ENCODE measurements at places on chromosomes 1 and 21.

GRCh38 chr1:185207170-185207569, 50.2 kb downstream of the SWT1 start:
- no peak for DNase-seq

- no peak for DNase-seq
Observed at GRCh38 chr1:204775546-204775945, 90.0 kb upstream of the LRRN2 start.

GRCh38 chr1:237748171-237748960, 142.4 kb downstream of the ZP4 start:
- DNase-seq: no peak

DNA sequence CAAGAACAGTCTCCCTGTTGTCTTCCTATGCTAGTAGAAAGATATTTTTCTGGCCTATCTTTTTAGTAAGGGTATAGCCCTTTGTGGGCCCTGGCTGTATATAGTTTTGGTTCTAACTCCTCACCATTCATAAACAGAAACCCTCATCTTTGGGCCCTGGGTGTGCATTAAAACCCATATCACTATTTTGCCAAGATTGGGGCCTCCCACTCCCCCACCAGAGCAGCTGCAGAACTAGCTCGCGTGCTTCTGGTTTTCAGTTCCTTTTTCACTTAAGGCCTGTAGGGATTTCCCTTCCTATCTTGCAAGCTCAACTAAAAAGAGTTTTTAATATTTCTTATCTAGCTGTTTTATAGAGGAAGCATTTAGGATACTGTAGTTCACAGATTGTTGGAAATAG, 106.4 kb downstream of the RGL1 start:
- no peak for DNase-seq

- no peak for DNase-seq
Observed at GRCh38 chr1:162719678-162720077, 70.8 kb upstream of the HSD17B7 start.

GRCh38 chr21:46191686-46192575, 7.7 kb upstream of the SPATC1L start:
- no peak for DNase-seq

GRCh38 chr21:18772404-18772803, 368.8 kb upstream of the TMPRSS15 start:
- no peak for DNase-seq

DNA sequence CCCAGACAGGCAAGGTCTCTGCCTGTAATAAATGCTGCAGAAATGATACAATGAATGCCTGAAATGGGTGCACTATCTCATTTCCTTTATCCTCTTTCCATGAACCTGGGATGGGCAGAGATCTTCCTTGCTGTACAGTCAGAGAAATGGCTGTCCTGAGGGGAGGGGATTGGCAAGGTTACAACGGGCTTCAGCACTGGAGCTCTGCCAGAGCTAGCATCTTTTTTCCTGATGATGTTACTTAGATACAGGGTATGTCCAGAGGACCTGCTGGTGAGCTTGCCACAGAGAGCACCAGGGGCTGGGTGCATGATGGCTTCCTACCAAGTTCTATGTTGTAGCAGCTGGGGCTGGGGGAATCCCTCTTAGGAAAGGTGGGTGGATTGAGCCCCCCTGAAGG, 115.1 kb downstream of the PLXNA2 start:
- no peak for DNase-seq

DNA sequence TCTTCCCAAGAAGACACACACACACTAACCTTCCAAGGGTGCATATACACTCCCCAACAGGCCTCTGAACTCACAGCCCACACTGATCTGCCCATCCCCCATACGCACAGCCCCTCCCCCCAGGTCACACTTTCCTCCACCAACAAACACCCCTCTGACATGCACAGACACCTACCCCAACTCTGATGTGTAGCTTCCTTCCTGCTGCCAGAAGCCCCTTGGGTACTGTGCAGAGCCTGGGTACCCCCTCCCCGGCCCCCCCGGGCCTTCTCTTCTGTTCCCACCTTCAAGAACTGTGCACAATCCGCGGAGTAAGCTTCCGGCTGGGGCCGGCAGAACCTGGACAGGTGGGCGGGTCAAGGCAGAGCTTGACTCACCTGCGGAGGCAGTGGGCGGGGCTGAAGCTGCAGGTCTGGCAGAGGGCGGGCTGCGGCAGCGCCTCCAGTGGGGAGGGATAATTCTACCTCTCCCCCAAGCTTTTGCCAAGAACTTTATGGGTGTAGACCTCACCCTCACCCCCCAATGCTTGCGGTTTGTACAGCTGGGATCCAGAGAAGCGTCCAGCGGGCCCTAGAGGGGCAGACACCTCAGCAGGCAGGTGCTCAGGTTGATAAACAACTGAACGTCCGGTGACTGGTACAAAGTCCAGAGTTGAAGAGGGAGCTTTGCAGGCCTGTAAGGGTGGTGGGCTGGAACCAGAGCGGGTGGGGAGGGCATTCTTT, at the start of gene C1orf210:
C1orf210 (minus strand) TSS at position 313 of the 722 bp plus-strand sequence. CDS start 2,311 bp downstream, outside the sequence.
- peak; percentile 9 for DNase-seq

- DNase-seq: no peak
Observed at GRCh38 chr1:2255420-2256369, 27.6 kb downstream of the SKI start.

DNA sequence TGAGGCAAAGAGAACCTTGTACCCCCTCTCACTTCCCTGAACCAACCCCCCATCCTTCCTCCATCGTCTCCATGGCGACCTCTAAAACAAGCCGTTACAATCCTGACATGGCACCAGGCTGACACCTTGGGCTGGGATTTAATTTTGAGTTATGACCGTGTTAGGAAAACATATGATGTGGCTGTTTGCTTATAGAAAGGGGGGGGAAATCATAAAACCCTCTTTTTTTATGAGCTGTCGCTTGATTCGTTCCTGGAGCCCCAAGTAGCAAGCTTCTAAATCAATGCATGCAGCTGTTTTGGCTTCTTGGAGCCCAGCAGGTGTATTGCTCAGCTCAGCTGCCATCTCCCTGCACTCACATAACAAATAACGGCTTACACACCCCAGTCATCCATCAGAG, 301.2 kb upstream of the SPAG17 start:
- no peak for DNase-seq

- DNase-seq: no peak
Observed at GRCh38 chr1:30444850-30445249, 278.5 kb downstream of the MATN1 start.

DNA sequence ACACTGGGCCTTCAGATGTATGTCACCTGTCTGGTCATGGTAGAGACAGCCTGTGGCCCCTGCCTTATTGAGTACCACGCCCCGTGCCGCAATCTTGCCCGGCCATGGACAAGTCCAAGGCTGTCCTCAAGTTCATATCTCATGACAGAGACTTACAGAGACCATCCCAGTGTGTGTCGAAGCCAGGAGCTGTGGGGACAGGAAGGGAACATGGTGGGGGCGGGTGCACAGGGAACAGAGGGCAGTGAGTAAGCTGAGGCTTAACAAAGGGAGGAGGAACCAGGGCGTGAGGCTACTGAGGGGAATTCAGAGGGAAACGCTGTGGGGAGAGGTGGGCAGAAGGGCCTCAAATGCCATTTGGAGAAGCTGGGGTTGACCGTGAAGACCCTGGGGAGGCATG, 75.8 kb downstream of the ALPL start:
- DNase-seq: no peak

DNA sequence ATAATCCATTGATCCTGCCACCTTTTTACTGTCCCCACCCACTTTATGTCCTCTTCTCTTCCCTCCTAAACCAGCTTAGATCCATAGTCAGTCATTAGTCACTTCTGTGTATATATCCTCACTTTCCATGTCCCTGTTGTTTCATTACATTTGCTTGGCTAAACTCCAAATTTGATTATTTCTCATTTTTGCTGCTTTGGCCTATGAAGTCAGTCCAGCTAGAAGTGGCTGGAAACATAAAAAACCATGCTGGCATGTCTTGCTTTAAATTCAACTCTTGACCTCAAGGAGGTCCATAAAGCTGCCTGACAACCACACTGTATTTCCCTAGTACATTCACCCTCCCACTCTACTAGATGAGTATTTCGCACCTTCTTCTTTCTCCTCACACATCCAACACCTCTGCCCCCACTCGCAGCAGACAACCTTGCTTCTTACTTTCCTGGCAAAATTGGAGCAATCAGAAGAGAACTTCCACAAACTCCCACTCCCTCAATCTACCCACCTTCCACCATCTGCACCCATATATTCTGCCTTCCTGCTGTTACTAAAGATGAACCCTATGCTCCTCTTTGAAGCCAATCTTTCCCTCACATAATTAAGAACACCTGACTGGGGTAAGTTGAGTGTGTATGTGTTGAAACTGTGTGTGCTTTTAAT, 72.1 kb downstream of the ZNF648 start:
- no peak for DNase-seq

- DNase-seq: no peak
Observed at GRCh38 chr1:240572328-240572727, 39.6 kb downstream of the GREM2 start.

- no peak for DNase-seq
Observed at GRCh38 chr1:200838676-200839445, 33.9 kb upstream of the GPR25 start.

DNA sequence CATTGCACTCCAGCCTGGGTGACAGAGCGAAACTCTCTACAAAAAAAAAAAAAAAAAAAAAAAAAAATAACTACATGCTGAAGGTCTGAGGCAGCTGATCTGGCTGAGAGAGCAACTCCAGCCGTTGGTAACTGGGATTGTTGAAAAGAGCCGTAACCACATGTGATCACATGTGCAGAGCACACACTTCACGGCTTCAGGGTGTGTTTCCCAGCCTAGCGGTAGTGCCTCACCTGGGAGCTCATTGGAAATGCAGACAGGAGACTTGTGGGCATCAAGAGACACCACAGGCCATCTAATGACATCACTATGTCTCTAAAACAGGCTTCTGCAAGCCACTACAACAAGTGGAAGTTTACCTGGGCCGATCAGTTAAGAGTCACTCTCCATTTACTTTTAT, 11.8 kb upstream of the OTUD7B start:
- no peak for DNase-seq

- no peak for DNase-seq
Observed at GRCh38 chr1:54324251-54325140, 81.7 kb downstream of the SSBP3 start.

- DNase-seq: no peak
Observed at GRCh38 chr21:33265664-33266049, 510 bp upstream of the IL10RB start.

- no peak for DNase-seq
Observed at GRCh38 chr1:172935062-172935592, 115.6 kb downstream of the TNFSF18 start.

DNA sequence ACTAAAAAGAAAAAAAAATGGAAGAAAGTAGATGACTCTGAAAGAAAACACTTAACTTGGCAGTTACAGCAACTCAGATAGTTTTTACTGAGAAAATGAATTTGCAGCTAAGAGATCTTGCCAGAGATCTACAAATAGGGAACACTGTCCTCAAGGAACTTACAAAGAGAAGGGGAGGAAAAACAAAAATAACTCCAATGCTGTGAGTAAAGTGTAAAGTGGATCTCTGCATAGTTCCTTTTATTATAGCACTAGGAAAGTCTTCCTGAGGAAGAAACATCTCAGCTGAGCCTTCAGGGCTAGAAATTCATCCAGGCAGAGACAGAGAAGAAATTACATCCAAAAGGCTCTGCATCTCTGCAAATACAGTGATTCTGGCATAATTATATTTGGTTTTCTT, 3.9 kb downstream of the CD1B start:
- DNase-seq: no peak

GRCh38 chr1:205325334-205325884, 3.9 kb upstream of the NUAK2 start:
- no peak for DNase-seq

- no peak for DNase-seq
Observed at GRCh38 chr1:228160201-228160761, 5.3 kb upstream of the IBA57 start.

- DNase-seq: no peak
Observed at GRCh38 chr1:223226271-223226670, 83.2 kb upstream of the TLR5 start.

DNA sequence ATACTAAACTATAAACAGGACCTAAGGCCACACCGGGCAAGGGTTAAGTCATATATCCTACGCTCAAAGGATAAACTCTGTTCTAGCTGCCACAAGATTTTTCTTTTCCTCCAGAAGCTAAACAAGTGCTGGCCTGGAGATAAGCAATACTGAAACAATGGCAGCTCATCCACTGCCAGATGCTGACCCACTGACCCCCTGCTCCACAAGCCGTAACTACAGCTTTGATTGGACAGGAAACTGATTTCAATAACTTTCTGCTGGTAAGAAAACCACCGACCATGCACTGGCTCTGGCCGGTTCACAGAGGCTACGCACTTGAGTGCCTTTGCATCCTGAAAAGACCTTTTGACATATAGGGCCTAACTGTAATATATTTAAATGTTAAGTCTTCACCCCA, 51.3 kb upstream of the PLA2G2C start:
- DNase-seq: no peak

- DNase-seq: no peak
Observed at GRCh38 chr1:54800041-54800898, 853 bp downstream of the TTC22 start.

- DNase-seq: no peak
Observed at GRCh38 chr1:230071316-230071715, 4.3 kb downstream of the GALNT2 start.

DNA sequence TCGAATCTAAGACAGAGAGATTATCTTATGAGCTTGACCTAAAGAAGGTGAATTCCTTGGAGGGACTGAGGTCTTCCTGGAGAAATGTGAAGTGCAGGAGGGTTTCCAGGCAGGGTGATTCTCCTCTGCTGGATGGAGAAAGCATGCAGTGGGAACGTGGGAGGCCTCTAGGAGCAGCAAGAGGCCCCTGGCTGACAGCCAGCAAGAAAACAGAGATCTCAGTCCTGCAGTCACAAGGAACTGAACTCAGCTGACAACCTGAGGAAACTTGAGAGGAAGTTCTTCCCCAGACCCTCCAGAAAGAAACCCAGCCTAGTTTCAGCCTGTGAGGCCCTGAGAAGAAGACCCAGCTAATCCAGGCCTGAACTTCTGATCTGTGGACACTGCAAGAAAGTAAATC, 345.9 kb downstream of the FAM72C start:
- no peak for DNase-seq

DNA sequence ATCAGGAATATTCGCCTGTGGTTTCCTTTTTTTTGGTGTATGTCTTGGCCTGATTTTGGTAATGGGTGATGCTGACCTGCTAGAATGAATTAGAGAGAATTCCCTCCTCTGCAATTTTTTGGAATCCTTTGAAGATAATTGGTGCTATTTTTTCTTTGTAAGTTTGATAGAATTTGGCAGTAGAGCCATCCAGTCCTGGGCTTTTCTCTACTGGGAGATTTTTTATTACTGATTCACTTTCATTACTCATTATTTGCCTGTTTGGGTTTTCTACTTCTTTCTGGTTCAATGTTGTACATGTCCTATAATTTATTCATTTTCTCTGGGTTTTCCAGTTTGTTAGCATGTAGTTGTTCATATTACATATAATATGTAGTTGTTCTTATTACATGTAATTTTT, 48.7 kb downstream of the NTMT2 start:
- DNase-seq: no peak

GRCh38 chr1:155210314-155211104, 2.0 kb downstream of the MTX1 start:
- no peak for DNase-seq

GRCh38 chr21:26962621-26963181, 4.2 kb downstream of the ADAMTS5 start:
- no peak for DNase-seq
